Activated T-helper 1 cell treated with anti-CD3 and anti-CD28 coated beads, Interleukin-2, amount 50 U/mL, for 16 hours (primary cell): ENCODE measurements at places on chromosomes 1 and 21.

- no peak for DNase-seq
Observed at GRCh38 chr1:89081005-89081404, 16.0 kb upstream of the GBP1 start.

DNA sequence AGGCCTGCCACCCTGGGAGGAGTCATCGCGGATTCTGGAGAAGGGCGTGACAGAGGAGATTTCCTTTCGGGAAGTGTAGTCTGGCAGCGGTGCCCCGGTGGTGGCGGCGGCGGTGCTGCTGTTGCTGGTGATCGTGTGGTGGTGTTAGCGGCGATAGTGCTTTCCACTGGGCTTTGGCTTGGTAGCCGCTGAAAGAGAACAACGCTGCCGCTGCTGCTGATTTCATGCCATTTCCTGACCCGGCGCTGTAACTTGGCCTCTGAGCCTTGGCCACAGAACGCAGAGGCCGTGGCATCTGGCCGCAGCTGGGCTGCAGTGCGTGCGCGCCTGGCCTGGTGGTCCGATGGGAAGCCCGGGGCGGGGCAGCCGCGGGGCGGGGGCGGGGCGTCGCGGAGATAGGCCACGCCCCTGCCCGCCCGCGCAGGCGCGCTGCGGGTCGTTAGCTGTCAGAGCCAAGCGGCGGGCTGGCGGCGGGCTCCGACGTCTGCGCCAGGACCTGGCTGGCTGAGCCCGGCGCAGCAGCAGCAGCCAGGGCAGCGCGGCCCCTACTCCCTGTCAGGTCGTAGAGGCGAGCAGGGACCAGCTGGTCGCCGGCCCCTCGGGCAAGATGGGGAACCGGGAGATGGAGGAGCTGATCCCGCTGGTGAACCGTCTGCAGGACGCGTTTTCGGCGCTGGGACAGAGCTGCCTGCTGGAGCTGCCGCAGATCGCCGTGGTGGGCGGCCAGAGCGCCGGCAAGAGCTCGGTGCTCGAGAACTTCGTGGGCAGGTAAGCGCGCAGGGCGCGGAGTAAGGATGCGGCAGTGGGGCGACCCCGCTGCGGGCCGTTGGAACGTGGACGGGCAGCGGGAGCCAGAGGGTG lies at the start of gene DNM3:
TSS of gene DNM3 (plus strand) at position 449 of the 861 bp plus-strand sequence. CDS start at position 608, 159 bp downstream.
- peak; percentile 76 for DNase-seq

- no peak for DNase-seq
Observed at GRCh38 chr1:201487742-201488141, 18.8 kb upstream of the PHLDA3 start.

DNA sequence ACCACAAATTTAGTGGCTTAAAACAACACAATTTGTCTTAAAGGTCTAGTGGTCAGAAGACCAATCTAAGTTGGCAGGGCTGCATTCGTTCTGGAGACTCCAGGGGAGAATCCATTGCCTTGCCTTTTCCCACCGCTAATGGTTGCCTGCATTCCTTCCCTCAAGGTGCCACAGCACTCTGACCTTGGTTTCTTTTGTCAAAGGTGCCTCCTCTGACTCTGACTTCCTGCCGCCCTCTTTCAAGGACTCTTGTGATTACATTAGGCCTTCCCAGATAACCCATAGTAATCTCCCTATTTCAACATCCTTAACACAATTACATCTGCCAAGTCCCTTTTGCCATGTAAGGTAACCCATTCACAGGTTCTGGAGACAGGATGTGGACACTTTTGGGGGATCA lies 145.3 kb downstream of the S1PR1 start:
- no peak for DNase-seq

GRCh38 chr1:20720631-20721091 lies 2.9 kb upstream of the KIF17 start:
- DNase-seq, result no peak
